MCF 10A (cell line): ENCODE measurements at places on chromosomes 7 and 10. TPM values are rescaled to one million over a fixed set of nuclear protein-coding genes. Genes with fewer than 3 reads are reported as not detected.

Gene AKR1B1
- total RNA-seq, result 115 and 128 TPM in 2 replicates

Gene BICC1
- total RNA-seq, result 7.9 and 15.6 TPM in 2 replicates

Gene MYH16
- total RNA-seq, result 0.33 TPM in 1 of 2 replicates, not detected in the other

Gene PLXNA4
- total RNA-seq, result not detected in 2 replicates

Gene MMP21
- total RNA-seq, result not detected in 2 replicates

Gene GPR22
- not detected in 2 replicates for total RNA-seq

Gene ASIC3
- total RNA-seq, result 3.9 and 8.8 TPM in 2 replicates

Gene ADAMTS14
- 0.25 TPM in 1 of 2 replicates, not detected in the other for total RNA-seq

Gene XRCC2
- 4.1 and 5.2 TPM in 2 replicates for total RNA-seq

Gene ABCB1
- not detected in 2 replicates for total RNA-seq

Gene FFAR4
- total RNA-seq, result not detected in 2 replicates
